ENCODE measurements at places on chromosomes 2 and 18.

DNA sequence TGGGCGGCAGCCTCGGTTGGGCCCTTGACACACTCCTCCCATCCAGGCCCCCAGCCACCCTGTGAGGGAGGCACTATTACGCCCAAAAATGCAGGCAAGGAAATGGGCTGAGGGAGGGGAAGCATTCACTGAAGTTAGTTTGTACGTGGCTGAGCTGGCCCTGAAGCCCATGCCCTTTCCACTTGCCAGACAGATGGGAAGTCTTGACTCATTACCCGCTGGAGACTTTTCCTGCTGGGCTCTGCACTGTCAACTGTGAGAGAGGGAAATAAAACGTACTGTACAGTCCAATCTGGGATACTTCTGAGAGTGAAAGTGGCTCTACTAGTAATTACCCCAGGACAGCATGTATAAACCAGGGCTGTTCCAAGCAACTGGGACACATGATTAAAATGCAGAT is 125.9 kb downstream of the MSH2 start:
- DNase-seq: no peak

DNA sequence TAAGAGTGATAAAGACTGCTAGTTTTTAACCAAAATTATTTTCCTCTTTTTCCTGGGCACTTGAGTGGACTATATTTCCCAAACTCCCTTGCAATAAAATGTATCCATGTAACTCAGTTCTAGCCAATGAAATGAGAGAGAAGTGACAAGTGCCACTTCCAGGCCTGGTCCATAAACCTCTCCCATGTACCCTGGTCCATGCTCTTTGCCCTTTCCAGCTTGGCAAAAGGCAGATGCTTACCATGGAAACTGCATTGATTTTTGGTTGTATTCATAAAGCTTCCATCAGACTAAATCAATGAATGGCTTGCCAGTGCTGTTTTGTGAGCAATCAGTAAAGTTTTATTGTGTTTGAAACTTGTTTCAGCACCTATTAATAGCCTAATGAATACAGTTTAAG is 229.3 kb downstream of the TNS1 start:
- DNase-seq: no peak

- DNase-seq: no peak
Observed at GRCh38 chr18:46469186-46469915, 187.7 kb downstream of the LOXHD1 start.

DNA sequence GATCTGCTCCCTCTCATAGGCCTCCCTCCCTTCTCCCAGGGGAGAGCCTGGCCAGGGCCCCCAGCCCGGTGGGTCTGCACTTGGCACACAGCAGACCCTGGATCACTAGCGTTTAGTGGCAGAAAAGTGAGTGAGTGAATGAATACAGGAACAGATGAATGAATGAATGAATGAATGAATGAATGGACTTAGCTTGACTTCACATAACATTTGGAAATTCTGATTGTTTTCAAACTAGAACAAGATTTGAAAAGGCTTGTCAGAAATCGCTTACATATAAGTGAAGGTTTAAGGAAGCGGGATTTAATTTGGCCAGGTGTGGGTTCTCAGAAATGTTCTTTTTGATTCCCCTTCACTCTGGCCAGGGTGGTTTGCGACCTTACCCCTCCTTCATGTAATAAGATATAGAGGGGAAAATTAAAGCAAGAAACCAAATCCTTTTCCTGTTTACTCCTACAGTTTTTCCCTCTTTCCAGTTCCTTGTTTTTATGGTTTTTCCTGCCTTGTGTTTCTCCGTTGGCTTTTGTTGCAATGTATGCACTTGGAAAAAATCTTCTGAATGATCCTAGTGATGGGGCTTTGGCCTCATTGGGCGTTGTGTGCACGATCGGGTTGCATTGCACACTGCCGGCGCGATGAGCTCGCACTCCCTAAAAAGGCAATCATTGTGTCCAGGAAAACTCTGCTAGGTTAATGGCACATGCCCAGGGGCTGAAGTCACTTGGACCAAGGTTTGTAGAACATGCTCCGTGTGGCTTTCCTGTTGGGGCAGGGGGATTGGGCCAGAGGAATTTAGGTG is 16.4 kb downstream of the LRRFIP1 start:
- DNase-seq: no peak

DNA sequence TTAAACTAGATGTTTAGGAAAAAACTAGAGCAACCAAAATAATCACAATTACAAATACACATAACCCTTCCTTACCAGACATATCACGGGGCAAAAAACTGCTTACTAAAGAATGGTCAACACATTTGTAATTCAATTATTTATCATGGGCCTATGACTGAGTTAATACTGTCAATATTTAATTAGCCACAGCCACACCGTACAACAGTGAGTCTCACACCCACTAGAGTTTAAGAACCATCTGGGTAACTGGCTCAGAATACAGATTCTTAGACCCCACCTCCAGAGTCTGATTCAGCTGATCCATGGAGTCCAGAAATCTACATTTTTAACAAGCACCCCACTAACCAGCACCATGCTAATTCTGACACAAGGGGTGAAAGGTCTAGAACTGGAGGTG is 14.8 kb downstream of the ATL2 start:
- DNase-seq: no peak

- DNase-seq: no peak
Observed at GRCh38 chr18:62781262-62781661, 65.9 kb downstream of the PHLPP1 start.

- DNase-seq: no peak
Observed at GRCh38 chr18:37381554-37381953, 184.0 kb downstream of the CELF4 start.

- DNase-seq: no peak
Observed at GRCh38 chr2:135473567-135473966, 57.5 kb downstream of the ZRANB3 start.

GRCh38 chr2:201777043-201777442 is 3.7 kb downstream of the ALS2 start:
- DNase-seq: no peak

DNA sequence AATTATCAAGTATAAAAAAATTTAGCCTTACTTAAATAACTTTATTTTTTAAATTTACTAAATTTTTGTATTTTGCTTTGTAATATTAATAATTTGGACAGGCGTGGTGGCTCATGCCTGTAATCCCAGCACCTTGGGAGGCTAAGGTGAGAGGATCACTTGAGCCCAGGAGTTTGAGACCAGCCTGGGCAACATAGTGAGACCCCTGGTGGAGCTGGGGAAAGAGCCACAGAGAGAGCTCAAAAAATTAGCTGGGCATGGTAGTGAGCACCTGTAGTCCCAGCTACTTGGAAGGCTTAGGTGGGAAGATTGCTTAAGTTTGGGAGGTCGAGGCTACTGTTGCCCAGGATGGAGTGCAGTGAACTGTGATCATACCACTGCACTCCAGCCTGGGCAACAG is 143.5 kb downstream of the B3GNT2 start:
- DNase-seq: no peak

DNA sequence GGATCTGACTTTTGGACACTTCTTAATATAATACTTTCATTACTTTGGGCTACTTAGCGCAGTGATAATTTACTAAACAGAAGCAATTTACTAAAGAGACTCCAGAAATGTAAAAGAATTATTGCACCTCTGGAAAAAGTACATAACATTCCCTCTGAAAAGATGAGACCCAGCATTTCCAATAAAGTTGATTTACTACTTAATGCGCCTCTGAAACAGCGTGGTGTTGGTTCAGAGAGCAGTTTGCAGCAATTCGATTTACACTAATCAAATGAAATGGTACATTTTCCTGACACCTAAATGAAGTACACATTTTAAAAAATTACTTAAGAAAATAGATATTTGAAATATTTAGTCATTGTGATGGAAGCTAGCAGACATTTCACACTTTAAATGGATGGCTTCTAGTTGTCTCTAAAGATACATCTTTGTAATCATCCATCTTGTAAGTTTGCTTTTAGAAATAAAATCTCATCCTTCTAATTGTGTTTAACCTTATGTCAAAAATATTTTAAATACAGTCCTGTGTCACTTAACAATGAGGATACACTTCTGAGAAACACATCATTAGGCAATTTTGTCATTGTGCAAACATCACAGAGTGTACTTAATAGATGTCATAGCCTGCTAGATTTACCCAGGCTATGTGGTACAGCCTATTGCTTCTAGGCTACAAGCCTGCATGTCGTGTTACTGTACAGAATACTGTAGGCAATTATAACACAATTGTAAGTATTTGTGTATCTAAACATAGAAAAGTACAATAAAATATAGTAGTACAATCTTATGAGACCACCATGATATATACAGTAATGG is 284.6 kb upstream of the UBE2E3 start:
- DNase-seq: no peak

DNA sequence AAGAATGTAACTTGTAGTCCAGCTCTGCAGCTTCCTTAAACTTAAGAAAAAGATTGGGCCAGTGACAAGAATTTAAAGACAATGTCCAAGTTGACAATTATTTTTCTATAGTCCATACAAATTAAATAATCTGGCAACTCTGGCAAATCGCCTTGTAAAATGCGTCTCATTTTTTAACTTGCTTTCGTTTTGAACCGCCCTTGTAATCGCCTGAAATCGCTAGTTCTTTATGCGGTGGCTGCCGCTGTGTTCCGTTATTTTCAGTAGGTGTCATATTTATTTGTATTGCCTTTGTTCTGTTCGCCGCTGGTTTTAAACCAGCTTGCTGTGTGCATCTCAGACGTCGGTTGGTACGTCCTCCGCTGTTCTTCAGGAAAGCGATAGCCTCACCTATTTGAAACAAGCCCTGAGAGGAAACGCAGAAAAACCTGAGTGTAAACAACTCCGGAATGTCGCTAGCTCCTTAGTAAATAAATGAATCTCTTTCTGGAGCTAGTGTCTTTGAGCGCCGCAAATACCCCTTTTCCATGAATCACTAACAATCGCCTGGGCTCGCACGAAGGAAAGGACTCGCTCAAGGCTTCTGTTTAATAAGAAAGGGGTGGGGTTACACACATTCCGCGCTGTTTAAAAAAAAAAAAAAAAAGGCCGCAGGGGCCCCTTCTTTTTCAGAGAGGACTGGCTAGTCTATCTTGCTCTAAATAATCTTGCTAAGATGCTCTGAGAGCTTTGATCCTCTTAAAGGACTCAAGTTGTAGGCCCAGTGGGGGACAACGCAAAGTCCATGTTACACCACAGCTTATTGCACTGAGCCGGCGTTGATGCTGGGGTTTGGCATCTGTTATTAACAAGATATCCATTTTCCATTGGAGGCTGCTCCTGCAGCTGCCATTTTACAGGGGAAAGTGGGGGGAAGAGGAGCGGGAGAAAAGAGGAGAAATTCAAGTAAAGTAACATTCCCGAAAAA is 3.0 kb downstream of the HOXD8 start:
- DNase-seq: no peak

DNA sequence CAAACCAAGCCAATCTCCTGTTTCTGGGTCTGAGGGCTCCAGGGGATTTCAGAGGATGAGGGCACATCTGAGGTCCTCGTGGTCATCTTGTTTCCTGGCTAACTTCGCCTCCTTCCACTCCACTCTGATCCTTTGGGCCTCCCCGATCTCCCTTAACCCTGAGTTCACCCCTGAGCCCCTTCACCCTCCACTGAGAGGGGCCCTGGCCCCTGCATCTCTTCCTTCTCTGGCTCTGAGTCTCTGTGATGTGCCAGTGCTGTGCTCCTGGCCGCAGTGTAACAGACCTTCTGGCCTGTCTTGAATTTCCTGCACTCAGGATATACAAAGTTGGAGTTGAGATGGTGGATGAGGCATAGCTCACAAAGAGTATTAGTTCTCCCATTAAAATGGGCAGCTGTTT is 84.7 kb upstream of the BOD1L2 start:
- DNase-seq: no peak

DNA sequence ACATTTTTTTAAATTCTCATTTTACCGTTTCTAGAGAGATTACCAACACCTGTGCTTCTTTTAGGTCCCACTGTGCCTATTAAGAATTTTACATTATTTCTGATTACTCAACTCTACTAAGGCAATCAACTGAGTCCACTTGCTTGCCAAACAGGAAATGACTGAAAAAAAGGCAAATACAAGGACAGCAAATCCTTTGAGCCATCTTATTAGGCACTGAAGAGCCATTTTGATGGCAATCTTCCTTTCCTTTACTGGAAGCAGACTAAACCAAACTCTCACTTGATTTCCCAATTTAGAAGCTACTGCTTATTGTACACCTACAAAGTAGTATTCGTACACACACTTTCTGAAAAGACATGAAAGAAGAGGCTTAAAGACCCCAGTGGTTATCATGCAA is 121.4 kb upstream of the COL3A1 start:
- DNase-seq: no peak

- no peak for DNase-seq
Observed at GRCh38 chr2:147916723-147917122, 71.9 kb downstream of the ACVR2A start.

GRCh38 chr2:105143094-105143466 is 98.5 kb upstream of the GPR45 start:
- no peak for DNase-seq

DNA sequence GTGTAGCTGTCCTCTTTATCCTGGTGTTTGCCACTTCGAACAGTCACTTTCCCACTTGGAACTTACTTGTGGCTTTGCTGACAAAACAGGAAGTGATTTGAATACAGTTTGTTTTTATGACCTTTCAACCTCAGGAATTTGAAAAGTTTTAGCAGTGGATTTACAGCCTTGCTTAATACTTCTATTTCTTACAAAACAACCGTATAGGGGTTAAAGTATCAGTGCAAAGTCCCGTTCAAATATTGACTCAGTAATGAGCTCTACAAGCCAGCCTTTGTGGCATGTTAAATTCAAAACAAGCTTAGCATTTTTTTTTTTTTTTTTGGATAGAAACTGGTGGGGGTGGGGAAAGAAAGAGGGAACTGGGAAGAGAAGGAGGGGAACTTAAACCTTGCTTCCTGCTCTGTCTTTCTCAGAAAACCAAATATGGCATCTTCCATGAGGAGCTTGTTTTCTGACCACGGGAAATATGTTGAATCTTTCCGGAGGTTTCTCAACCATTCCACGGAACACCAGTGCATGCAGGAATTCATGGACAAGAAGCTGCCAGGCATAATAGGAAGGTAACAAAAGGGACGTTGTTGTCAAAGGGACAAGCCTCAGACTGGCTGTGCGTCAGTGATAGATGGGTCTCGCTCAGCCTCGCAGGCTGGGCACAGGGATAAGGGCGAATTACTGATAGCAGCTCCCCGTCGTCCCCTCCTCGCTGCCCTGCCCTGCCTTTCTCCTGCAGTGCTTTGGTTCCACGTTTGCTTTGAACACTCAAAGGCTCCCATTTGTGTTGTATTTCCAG is at the start of gene HNMT:
Gene HNMT, plus strand, starts transcription at position 408 of the 793 bp plus-strand sequence. Its CDS starts 19 bp downstream, at position 427.
- no peak for DNase-seq

GRCh38 chr2:136215449-136215848 is 97.5 kb upstream of the CXCR4 start:
- DNase-seq: no peak

- no peak for DNase-seq
Observed at GRCh38 chr2:44952806-44953498, 11.4 kb downstream of the SIX3 start.

GRCh38 chr2:214410918-214411554 is at the start of gene VWC2L:
TSS of gene VWC2L (plus strand) at chr2:214411054. CDS start at chr2:214414194, 3,140 bp downstream.
- DNase-seq: peak; percentile 67

Data from RWPE2 (cell line).